ENCODE measurements at places on chromosomes 11 and 22.

GRCh38 chr11:128448200-128448886 is 139.0 kb downstream of the ETS1 start:
- DNase-seq, result no peak

DNA sequence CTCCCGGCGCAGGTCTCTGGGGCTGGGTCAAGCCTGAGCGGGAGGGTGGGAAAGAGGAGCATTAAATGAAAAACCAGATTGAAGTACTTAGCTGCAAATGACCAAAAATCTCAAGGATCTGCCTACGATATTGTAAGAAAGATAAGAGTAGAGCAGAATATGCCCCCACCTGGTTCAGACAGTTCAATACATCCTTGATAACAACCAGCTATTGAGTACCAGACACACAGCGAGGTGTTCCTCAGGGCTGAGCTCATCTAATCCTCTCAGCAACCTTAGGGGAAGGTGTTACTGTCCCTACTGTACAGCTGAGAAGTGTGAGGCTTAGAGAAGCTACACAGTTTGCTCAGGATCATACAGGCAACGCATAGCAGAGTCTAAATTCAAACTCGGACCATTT is 27.4 kb upstream of the HMGXB4 start:
- DNase-seq, result peak; percentile 12

- no peak for DNase-seq
These were observed 117.5 kb downstream of the SPATA19 start for GRCh38 chr11:133727774-133728173.

DNA sequence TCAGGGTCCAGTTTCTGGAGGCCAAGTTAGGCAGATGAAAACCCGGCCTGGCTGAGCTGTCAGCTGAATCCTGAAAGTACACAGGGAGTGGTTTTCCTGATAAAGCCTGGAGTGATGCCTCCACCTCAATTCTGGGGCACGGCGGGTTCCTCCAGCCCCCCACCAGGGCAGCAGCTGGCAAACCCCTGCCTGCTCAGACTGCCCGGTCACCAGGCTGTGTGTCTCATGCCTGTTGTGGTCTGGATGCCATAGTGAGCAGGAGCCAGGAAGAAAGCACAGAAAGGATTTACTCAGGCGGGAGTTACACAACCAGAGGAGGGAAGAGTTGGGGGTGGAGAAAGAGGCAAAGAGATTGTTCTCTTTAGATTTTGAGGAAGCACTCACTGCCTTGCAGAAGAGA is 119.9 kb upstream of the RASSF10 start:
- no peak for DNase-seq

GRCh38 chr11:73468590-73469161 is 92.5 kb downstream of the RELT start:
- no peak for DNase-seq

GRCh38 chr11:126930091-126930841 is 70.3 kb downstream of the KIRREL3 start:
- DNase-seq, result no peak

GRCh38 chr11:118606157-118606843 is 1.1 kb upstream of the PHLDB1 start:
- no peak for DNase-seq

GRCh38 chr22:48898524-48899250 is 929.0 kb downstream of the BRD1 start:
- no peak for DNase-seq

DNA sequence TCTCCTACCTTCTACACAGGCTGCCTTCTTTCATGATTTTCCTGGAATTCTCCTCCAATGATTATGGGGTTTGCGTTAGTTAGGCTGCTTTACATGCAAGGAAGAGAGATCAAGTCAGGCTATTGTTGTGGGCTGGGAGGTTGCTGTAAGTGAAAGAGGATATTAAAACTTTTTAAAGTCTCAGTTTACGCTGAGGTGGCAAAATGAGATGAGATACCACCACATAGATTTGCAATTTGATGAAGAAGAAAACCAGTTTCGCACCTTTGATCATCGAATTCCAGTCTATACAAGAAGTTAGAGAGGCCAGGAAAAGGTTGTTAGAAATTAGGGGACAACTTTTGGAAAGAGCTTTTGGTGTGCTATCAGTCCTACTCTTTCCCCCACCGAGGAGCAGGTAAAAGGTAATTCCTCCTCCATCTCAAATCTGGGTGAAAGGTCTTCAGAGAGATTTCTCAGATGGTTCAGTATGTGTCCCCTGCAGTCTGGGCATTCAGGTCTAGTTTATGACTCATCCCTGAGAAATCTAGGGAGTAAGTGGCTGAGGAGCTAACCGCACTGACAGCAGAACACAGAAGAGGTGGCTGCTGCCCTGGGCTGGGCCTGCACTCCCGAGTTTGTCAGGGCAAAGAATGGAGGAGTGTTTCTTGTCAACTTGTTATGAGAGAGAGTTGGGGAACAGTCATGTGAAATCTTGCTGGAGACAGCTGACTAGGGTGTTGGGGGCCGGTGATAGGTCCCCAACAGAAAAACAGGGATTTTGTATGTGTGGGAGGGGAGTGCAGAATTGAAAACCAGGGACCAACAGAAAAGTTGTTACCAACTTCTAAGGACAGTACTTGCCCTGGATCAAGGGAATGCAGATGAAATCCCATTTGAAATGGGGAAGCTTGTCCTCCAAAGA is 34.7 kb downstream of the CCDC83 start:
- DNase-seq, result no peak

DNA sequence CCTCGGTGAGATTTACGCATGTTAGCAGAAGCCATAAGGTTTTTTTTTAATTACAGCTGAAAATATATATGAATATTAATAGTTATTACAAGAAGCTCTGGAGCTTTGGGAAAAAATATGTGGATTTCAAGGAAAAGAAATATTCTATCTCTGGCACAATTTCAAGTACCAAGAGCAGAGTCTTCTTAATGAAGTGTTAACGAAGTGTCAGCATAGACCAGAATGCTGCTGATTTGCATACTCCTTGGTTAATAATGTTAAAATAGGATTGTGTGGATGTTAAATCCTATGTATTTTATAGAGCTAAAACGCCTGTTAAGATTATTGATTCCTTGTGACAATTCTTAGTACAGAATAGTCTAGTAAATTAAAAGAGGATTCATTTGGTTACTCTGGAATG is 57.0 kb upstream of the FAT3 start:
- DNase-seq, result no peak

DNA sequence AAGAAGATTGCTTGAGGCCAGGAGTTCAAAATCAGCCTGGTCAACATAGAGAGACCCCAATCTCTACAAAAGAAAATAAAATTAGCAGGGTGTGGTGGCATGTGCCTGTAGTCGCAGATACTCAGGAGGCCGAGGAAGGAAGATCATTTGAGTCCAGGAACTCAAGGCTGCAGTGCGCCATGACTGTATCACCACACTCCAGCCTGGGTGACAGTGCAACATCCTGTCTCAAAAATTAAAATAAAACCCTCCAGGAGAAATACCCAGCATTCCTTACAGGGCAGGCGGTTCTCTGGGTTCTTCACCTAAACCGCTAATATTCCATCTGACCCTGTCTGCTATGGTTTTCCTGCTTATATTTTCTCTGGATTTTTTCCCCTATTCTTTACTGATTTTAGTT is 13.5 kb downstream of the TCF20 start:
- no peak for DNase-seq

DNA sequence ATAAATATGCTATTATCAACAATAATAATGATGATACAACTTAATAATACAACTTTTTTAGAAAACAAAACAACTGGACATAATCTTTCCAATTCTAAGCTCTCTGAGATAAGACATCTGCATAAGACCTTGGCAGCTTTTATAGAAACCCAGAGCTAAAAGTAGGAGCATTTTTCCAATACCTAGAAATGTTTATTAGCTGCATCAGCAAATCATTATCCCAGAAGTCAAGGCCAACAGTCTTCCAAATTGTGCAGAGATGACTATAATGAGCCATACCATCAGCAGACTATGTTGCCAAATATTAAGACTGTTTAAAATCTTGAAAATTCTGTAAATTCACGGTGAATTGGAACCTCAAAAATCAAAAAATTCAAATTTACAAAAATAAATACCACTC is 30.3 kb downstream of the DCUN1D5 start:
- DNase-seq, result no peak

DNA sequence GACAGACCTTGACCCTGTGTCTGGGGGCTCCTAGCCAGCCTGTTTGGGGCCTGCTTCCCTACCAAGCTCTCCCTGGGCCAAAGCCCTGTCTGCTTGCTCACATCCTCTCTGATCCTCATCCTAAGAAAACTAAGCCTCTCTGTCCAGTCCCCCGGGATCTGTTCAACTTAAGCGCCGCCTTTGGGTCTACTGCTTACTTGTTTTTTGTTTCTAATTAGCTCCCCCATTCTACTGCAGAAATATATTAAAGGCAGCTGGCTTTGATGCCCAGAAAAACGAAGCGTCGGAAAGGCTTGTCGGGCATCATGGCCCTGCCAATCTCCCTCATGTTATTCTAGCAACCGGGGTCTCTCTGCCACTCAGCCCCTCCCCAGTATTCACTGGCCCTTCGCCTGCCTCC is 3.4 kb downstream of the DSCAML1 start:
- DNase-seq, result no peak

- peak; percentile 80 for DNase-seq
These were observed at the start of gene APOL6 for GRCh38 chr22:35648066-35649025. TSS of gene APOL6 (plus strand) at chr22:35648446. CDS start at chr22:35656426, 7,980 bp downstream.

DNA sequence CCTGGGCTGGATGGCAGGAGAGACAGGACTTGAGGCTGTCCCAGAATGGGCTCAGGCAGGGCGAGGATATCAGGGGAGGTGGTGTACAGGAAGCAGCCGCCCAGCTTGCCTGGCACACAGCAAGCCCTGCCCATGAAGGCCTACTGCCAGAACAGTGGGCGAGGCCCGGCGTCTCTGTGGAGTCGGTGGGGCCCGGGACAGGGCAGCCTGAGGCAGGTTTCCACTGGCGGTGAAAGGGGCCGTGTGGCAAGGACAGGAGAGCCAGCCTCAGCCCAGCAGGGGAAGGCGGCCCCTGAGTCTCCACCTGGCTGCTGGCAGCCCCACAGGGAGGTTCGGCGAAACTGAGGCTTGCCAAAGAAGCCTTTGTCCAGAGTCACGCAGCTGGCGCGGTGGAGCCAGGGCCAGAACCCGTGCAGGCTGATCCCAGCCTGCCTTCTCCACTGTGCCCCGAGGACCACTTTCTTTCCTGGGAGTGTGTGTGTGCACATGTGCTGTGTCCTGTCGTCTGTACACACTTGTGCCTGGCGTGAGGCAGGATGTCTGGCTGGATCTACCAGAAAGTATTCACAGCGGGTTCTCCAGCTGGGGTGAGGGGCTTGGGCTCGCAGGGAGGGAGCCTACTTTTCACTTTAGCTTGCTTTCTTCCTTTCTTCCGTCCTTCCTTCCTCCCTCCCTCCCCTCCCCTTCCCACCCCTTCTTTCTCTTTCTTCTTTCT is 1.2 kb downstream of the TSPO start:
- peak; percentile 51 for DNase-seq

DNA sequence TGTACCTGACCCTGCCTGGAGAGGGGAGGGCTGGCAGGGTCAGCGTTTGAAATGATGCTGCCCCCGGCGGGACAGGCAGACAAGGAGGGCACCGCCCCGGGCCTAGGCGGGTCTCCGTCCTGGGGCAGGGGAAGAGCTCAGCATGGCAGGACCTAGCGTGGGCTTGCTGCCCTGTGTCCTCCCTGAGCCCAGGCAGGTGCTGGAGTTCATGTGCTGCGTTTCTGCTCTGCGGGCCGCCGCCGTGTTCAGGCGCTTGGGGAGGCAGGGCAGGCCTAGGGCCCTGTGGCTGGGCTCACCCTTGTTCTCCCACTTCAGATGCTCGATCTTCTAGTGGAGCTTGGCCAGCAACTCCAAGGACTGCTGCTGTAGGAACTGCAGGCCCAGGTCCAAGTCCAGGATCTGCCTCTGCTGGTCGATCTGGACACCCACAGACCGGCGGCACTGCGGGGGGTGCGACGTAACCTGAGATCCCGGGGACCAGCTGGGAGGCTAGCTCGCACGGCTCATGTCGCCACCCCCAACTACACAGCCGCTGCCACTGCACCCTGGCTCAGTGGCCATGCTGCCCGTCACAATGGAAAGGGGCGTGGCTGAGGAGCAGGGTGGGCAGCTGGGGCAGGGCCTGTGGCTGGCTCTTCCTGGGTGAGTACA is 84.4 kb downstream of the MED15 start:
- DNase-seq, result no peak

DNA sequence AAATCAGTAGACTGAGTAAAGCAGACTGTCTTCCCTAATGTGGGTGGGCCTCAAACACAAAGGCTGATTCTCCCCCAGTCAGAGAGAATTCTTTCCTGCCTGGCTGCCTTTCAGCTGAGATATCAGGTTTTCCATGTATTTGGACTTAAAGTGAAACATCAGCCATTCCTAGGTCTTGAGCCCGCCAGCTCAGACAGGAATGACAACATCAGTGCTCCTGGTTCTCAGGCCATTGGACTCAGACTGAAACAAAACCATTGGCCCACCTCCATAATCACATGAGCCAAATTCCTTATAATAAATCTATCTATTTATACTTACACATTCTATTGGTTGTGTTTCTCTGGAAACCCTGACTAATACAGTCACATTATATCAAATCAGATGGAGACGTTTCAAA is 56.7 kb upstream of the CLPB start:
- no peak for DNase-seq

DNA sequence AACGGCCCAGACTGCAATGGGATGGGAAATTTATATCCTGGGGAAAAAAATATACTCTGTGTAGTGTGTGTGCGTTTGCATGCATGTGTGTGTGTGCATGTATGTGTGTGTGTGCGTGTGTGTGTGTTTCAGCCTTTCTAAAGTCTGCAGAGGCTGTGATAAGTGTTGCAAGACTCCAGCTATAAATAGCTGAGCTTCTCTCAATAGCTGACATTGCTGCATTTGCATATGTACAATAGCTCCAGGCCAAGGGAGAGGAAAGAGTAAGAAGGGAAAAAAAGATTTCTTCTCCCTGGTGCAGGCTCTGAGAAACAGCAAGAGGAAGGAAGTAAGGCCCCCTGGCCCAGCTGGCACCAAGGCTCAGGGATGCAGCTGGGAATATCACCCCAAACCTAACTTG is 483.0 kb downstream of the MN1 start:
- no peak for DNase-seq

- DNase-seq, result no peak
These were observed 25.1 kb downstream of the SERPIND1 start for GRCh38 chr22:20798974-20799373.

GRCh38 chr11:2137202-2138067 is 1.8 kb downstream of the IGF2 start:
- DNase-seq, result no peak

DNA sequence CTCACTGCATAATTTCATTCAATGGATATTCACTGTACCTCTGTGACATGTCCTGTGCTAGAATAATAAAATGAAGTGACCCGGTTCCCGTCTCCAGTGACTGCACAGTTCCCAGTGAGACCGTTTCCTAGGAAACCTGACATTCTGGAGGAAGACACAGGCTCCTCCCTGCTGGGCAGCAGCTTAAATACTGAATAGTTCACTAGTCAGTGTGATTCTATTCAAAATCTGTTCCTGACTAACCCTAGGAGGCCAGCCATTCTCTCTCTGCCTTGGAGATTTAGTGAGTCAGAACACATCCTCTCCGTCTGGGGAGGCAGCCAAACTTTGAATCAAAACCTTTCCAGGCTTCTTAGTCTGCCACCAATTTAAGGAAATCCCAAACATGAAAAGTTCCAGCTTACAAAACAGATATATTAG is 11.3 kb downstream of the TRIM66 start:
- DNase-seq, result no peak

Measured in GM12865 (cell line).